Effector CD8-positive, alpha-beta T cell (primary cell): ENCODE measurements at places on chromosomes 11 and 22.
A peak's percentile ranks its signal among the peaks of the same experiment; 100 is the strongest.

GRCh38 chr22:35802885-35803284 lies 85.2 kb downstream of the APOL5 start:
- no peak for DNase-seq

- no peak for DNase-seq
Observed at GRCh38 chr11:57405271-57405860, 14.9 kb upstream of the PRG2 start.

DNA sequence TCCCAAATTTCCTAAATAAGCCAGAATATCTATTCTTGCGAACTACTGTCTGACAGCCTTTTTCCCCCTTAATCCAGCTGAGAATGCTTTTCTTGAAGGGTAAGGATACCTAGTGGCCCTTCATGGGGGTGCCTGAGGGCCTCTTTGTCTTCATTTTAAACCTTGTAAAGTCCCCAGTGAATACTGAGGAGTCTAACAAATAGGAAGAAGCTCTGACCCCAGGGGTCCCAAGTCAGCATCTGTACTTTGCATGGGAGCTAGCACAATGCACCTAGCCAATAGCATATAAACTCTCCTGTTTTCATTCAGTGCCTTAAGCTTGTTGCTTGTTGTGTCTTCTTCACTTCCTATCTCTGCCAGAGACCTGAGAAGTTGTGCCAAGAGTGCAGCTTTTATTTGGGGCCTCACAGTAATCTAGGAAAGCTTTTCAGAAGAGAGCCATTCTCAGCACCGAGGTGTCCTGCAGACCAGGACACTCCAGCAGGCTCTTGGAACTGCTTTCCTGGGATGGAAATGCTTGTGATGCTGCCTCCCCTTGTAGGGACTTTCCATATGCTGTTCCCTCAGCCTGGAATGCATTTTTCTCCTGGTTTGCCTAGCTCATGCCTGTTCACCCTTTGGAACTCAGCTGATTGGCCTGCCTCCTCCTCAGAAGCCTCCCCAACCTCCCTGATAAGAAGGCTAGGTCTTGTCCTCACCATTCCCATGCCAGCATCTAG lies 37.2 kb downstream of the BMAL1 start:
- no peak for DNase-seq

DNA sequence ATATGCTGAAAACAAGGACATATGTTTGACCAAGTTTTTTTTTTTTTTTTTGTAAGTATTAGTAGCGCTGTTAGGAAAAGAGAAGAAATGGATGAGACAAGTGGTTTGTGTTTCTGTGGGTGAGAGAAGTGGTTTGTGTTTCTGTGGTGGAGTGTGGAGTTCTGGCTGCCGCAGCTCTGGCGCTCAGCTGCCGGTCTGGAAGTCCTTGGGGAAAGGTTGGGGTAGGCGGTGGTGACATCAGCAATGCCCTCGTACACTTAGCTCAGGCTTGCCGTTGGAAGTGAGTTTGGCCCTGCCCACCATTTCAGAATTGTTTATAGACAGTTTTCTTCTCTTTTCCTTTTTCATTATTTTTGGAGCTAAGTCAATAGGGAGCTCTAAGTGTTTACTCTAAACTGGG lies 116.6 kb downstream of the TBC1D22A start:
- no peak for DNase-seq

DNA sequence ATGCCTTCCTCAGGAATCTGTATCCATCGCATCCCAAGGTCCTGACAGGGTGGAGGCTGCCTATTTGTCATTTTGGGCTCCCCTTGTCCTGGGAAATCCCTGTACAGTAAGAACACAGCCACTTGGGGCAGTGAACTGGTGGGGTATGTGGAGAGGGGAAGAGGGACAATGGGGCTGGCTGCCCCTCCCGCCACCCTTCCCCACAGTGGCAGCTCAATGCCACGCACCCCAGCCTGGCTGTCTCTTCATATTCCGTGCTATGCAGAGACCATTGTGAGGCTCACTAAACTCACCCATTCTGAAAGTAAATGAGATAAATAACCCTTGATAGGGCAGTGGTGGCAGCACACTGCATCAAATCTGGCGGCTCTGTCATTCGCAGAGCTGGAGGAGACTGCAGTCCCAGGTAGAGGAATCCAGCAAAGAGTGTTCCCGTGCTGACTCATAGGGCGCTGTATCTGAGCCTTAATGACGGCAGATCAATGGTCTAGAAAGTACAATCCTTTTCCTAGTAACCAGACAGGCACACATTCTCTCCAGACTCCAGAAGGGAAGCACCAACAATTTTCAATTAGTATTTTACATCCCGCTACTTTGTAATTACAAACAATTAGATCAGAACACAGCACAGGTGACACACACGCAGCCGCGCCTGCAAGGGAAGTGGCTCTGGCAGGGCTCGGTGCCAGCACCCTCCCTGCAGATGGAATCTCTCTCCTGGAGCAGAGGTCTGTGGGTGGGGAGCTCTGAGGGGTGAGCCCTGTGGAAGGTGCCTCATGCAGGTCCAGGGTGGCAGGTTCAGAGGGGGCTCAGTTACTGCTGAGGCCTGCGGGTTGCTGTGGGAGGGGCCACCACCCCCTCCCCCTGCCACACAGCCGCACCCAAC lies 167.9 kb upstream of the B3GAT1 start:
- DNase-seq = no peak

GRCh38 chr22:42300259-42301076 lies 30.0 kb upstream of the TCF20 start:
- peak; percentile 11 for DNase-seq

DNA sequence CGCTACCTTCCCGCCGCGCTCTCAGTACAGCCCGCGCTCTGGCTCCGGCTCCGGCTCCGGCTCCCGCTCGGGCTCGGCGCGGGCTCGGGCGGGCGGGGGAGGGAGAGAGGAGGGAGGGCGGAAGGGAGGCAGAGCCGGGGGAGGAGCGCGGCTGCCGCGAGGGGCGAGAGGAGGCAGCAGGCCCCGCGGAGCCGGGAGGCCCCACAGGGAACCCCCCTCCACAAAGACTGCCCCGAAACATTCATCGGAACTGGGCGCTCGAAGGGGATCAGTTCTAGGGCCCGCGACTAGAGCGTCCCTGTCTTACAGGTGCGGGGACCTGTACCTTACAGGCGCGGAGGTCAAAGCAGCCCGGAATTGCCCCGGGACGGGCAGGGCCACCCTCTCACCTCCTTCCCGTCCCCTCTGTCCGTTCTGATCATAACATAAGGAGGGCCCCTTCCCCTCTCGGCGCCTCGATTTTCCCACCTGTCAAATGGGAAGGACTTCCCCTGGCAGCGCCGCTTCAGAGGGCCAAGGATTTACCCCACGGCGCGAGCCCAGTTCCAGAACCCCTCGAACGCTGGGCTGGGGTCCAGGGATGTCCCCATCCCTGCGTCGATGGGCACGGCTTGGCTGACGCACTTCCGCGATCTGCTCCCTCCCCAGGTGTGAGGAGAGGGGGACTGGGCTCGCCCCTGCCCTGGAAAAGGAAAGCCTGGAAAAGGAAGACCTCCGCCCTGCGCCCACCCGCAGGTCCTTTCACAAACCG lies at the start of gene SHISA8:
TSS of gene SHISA8 (minus strand) at position 40 of the 751 bp plus-strand sequence. CDS start 407 bp downstream, outside the sequence.
- DNase-seq = peak; percentile 50

DNA sequence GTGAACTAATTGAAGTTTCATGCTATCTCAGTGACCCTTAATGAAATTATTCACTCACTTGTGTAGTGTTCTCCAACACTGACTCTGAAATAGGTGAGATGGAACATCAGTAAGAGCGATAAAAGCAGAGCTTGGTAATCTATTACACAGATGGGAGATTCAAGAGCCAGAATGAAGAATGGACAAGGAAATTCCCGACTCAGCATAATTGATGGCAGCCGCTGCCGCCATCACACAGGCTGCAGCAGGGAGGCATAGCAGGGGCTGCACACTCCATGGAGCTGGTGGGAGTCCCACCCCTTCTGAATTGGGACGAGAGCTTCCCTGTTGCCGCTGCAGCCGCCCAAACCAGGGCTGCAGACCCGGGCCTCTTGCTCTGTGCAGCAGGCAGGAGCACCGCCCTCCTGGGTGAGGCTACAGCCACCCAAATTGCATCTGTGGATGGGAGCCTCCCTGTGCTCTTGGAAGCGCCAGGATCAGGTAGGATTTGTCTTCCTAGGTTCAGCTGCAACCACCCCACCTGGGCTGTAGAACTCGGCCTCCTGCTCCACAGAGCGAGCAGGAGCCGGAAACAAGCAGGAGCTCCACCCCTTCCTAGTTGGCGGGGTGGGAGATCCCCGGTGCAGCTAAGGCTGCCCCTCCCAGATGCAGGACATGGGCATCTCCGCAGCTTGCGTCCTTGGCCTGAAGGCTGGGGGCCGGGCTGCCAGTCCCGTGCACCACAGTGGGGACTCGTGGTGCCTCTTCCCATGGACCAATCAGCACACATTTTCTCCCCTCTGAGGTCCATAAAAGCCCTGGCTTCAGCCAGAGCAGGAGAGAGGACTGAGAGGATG lies 535.1 kb upstream of the LUZP2 start:
- DNase-seq = no peak

- no peak for DNase-seq
Observed at GRCh38 chr11:87092159-87092558, 54.4 kb downstream of the TMEM135 start.

GRCh38 chr11:101510591-101510990 lies 73.2 kb downstream of the TRPC6 start:
- DNase-seq = no peak

DNA sequence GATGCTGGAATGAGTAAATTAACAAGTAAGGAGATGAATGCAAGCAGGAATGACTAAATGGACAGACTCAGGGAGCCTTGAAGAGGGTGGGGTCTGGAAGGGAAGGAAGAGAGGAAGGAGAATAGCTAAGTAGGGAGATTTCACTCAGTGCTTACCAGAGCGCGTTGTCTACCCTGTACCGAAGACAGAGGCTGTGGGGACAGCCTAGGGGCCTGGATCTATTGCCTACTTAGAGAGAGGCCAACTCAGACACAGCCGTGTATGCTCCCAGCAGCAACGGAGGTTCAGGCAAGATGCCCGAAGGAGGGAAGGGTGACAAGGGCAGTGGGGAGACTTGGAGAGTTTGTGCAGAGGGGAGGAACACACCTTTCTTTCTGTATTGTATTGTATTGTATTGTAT lies at the start of gene FOLR2:
TSS of gene FOLR2 (plus strand) at position 157 of the 400 bp plus-strand sequence. CDS start 1,791 bp downstream, outside the sequence.
- no peak for DNase-seq

DNA sequence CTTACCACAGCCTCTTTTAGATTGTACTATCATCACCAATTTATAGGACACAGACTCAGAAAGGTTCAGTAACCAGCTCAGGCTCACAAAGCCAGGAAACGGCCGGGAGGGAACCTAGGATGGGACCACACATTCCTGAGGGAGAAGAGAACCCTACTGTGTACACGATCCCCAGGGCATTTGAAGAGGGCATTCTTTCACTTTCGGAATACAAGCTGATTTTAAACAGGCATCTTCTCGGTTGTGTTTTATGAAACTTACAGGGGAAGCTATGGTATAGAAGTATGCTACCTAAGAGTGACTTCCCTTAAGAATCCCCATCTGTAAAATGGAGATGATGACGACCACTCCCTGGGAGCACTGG lies 19.0 kb downstream of the SMCO4 start:
- no peak for DNase-seq

DNA sequence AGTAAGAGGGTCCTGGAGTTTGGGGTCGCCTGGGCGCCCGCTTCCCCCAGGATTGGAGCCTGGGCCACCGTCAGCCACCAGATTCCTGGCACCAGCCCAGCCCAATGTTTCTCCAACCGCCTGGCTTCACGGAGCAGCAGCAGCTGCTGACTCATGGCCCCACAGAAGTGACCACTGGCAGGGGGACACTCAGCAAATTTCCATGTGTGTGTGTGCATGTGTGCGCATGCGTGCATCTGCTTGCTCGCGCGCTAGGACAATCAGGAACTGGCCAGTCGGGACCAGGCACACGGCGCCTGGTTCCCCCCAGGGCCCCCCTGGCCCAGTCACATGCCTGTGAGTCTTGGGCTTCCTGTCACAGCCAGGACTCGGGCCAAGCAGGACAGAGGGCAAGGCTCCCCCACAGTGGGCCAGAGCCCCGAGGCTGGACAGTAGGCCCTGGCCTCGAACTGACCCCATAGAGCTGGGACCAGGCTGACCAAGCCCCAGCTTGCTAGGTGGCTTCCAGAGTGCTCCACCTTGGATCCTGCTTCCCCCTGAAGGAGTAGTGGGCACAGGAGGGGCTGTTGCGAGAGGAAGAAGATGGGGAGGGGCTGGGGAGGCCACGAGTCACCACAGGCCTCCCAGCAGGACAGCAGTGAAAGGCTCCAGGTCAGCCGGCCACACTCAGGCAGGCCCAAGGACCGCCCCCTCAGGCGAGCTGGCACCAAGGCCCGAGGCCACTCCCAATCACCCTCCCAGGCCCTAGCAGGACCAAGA lies 3.2 kb downstream of the CTSD start:
- DNase-seq = no peak

- no peak for DNase-seq
Observed at GRCh38 chr11:69157156-69157821, 1.6 kb downstream of the SMIM38 start.

DNA sequence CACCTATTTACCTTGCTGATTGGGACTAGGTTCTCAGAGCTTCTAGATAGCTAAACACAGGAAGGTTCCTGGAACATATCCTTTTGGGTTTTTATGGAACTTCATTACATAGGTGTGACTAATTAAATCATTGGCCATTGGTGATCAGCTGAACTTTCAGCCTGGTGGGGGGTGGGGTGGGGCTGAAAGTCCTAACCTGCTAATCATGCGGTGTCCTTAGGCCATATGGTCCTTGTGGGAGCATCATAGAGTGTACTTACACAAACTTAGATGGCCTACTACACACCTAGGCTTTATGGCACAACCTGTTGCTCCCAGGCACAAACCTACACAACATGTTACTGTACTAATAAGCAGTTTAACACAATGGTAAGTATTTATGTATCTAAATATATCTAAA lies 8.6 kb upstream of the SELENOH start:
- no peak for DNase-seq

- peak; percentile 54 for DNase-seq
Observed at GRCh38 chr22:36486619-36487384, 5.4 kb upstream of the TXN2 start.

DNA sequence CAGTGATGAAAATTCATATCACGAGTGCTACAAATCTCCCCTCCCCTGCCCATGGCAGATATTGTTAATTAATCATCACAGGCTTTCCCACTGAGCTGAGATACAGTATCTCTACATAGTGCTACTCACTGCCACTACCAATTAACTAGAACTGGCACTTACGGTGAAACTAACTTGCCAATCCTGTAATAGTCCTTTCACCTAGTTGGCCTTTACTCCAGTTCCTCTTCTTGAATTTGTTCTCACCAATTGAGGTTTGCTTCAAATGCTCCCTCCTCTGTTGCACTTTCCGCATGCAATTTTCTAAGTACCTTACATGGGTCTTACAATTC lies 11.9 kb upstream of the PRRG4 start:
- no peak for DNase-seq

DNA sequence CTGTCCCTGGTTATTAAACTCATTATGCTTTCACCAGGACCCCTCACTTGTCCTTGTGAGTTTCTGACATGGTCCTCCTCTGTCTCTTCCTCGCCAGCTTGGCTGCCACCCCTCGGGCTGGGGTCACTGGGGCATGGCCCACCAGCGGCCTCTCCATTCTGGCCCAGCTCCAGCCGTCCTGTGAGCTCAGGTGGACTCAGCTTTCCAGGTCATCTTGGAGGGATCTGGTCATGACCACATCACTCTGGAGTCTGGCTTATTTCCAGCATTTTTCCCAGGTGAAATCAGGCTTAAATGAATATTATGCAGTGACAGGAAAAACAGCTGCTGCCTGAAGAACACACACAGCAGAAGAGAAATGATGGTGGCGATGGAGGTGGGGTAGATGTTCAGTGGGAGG lies 224.5 kb downstream of the ADAMTS15 start:
- DNase-seq = no peak

GRCh38 chr11:45285930-45286632 lies at the start of gene SYT13:
Gene SYT13 (minus strand): TSS chr11:45286341. CDS start chr11:45286207, 134 bp downstream.
- DNase-seq = no peak

- DNase-seq = peak; percentile 32
Observed at GRCh38 chr11:68843052-68843561, 1.4 kb upstream of the CPT1A start.
